Ascending aorta (tissue), 2 donors: ENCODE measurements at places on chromosomes 7 and 10. TPM values are rescaled to one million over a fixed set of nuclear protein-coding genes. Genes with fewer than 3 reads are reported as not detected.

DNA sequence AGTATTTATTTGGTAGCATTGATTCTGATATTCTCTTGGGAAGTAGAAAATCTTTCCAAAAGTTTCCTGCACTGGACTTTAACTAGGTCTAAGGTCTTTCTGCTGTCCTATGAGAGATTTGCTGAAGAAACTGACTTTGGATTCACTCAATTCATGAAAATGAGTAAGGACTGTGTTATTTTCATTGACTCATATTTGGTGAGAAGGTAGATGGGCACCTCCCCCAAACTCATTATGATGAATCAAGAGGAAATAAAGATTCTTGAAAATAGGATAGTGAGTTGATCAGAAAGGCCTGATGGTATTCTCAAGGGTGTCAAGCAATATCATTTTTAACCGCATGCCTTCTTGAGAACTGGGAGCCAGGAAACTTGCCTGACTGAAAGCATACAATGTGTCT lies 110.3 kb downstream of the RNF133 start:
- no peak overlapping the region for H3K27ac ChIP-seq
- DNase-seq: no peak
- H3K27me3 ChIP-seq: no peaks in the 10 kb centered on the region
- H3K36me3 ChIP-seq: no peaks in the 10 kb centered on the region

GRCh38 chr7:17710312-17710711 lies 230.0 kb downstream of the SNX13 start:
- no peaks in the 10 kb centered on the region for H3K4me1 ChIP-seq
- H3K27me3 ChIP-seq: no peaks in the 10 kb centered on the region
- no peak overlapping the region for H3K4me3 ChIP-seq
- DNase-seq: no peak
- no peak overlapping the region for H3K27ac ChIP-seq

GRCh38 chr7:69640925-69641594 lies 42.8 kb downstream of the AUTS2 start:
- H3K27me3 ChIP-seq: no peaks in the 10 kb centered on the region
- no peak overlapping the region for H3K27ac ChIP-seq
- H3K4me1 ChIP-seq: no peaks in the 10 kb centered on the region
- DNase-seq: no peak
- no peak overlapping the region for H3K4me3 ChIP-seq

DNA sequence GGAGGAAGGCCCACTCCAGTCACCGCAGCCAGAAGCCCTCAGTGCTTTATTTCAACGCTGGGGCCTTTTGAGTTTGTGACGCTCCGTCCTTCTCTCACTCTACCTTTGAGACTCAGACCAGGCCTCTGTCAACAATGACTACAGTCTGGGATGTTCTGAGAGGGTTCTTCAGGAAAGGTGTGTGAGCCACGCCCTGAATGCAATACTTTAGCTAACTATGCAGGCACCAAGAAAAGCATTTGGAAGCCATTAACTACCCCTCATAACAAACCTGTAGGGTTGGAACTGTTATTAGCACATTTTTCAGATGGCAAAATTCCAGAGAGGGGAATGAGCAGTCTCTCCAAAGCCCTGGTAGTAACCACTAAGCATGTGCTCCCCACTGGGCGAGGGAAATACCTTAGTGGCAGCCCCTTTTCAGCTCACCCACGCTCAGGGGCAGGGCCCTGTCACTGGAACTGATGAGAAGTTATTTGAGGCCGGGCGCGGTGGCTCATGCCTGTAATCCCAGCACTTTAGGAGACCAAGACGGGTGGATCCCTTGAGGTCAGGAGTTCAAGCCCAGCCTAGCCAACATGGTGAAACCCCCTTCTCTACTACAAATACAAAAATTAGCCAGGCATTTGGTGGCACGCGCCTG lies 5.7 kb upstream of the ARPC1B start:
- H3K4me1 ChIP-seq: no peaks in the 10 kb centered on the region
- no peaks in the 10 kb centered on the region for H3K27me3 ChIP-seq
- DNase-seq: no peak
- H3K36me3 ChIP-seq: peaks cover 36% of the 10 kb centered on the region

GRCh38 chr7:745431-746154 lies 18.5 kb upstream of the PRKAR1B start:
- H3K27ac ChIP-seq: no peak overlapping the region
- no peaks in the 10 kb centered on the region for H3K27me3 ChIP-seq
- no peak for DNase-seq
- H3K36me3 ChIP-seq: peaks cover 10% of the 10 kb centered on the region
- no peaks in the 10 kb centered on the region for H3K4me1 ChIP-seq
- H3K4me3 ChIP-seq: no peak overlapping the region

GRCh38 chr7:99669782-99670181 lies 10.0 kb downstream of the CYP3A5 start:
- no peak overlapping the region for H3K27ac ChIP-seq
- H3K4me1 ChIP-seq: no peaks in the 10 kb centered on the region
- DNase-seq: no peak
- H3K4me3 ChIP-seq: no peak overlapping the region

DNA sequence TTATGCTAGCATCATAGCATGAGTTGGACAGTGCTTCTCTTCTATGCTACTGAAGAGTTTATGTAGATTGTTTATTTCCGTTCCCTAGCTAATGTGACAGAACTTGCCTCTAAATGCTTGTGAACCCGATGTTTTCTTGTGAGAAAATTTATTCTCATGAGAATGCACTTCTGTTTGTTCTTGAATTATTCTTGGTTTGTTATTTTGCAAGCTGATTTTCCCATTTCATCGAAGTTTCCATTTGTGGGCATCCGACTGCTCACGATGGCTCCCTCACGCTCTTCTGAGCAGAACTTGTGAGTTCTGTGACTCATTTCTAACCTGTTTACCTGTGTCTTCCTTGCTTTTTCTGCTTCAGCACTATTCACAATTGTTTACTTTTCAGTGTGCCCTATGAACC lies 59.9 kb downstream of the WDFY4 start:
- H3K27me3 ChIP-seq: no peaks in the 10 kb centered on the region
- H3K27ac ChIP-seq: no peak overlapping the region
- no peak overlapping the region for H3K4me3 ChIP-seq
- DNase-seq: no peak

DNA sequence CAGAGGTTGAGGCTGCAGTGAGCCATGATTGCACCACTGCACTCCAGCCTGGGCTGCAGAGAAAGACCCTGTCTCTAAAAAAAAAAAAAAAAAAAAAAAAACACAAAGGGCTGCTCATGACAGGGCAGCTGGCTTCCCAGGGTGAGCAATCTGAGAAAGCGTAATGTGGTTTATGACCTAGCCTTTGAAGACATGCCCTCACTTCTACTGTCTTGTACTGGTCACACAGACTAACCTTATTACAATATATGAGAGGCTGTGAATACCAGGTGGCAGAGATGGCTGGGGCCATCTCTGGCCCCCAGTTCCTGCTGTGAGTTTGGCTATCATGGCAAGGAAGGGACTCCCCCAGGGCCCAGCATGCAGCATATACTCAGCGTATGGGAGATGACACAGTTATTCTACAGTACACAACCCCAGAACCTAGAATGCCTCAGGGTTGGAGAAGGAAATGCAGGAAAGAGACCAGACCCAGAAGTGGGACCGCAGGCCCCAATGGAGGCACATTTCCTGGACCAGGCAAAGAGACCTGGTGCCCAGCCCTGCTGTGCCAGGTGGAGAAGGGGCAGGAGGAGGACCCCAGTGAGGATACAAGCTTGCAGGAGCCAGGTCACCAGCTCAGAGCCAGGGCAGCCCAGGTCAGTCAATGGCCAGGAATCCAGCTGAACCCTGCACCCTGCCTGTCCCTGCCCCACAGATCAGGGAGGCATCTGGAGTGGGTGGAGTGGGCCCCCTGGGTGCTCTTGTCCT lies 26.3 kb downstream of the NPTX2 start:
- H3K4me1 ChIP-seq: no peaks in the 10 kb centered on the region
- no peaks in the 10 kb centered on the region for H3K36me3 ChIP-seq
- no peaks in the 10 kb centered on the region for H3K27me3 ChIP-seq
- H3K27ac ChIP-seq: no peak overlapping the region
- no peak overlapping the region for H3K4me3 ChIP-seq
- DNase-seq: no peak

- no peaks in the 10 kb centered on the region for H3K4me1 ChIP-seq
- no peaks in the 10 kb centered on the region for H3K27me3 ChIP-seq
- no peak overlapping the region for H3K4me3 ChIP-seq
- no peak overlapping the region for H3K27ac ChIP-seq
- no peak for DNase-seq
These were observed 2.0 kb downstream of the SOSTDC1 start for GRCh38 chr7:16463520-16463919.

DNA sequence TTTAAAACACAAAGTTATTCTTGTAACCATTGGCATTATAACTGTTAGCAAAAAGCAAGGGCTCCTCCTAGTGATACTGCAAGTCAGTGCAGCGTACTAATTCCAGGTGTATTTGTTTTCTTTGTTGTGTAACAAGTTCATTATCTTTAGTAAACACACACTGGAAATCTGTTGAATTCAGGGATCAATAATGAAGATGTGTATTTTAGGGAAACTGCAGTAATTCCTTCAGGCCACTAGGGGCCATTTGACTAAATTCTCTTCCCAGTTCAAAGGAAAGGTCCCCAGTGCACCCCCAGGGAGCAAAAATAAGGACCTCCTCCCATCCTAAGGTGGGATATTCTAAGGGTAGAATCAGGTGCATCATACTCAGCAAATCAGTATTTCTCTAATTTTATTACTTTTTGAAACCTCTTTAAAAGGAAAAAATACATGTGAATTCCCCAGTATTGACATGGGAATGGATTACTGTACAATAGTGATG lies 158.6 kb upstream of the LYZL1 start:
- no peak overlapping the region for H3K4me3 ChIP-seq
- H3K27ac ChIP-seq: no peak overlapping the region
- H3K36me3 ChIP-seq: no peaks in the 10 kb centered on the region
- no peak for DNase-seq

DNA sequence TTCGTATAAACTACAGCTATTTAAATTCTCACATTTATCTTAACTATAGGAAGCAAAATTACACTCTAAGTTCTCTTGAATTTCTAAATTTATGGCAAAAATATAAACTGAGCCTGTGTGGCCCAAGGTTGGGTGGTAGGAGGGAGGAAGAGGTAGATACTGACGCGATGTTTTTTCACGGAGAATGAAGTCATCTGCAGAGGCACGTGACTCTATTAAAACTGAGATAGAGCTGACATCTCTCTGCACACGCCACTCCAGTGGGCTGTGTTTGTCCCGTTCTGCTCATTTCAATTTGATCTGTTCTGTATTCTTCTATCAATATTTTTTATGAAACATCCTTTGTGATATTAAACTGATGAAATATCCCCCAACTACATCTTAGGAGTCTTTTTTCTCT lies 286.8 kb downstream of the DNAJB6 start:
- H3K4me1 ChIP-seq: no peaks in the 10 kb centered on the region
- DNase-seq: no peak
- H3K4me3 ChIP-seq: no peak overlapping the region

- no peaks in the 10 kb centered on the region for H3K27me3 ChIP-seq
- H3K36me3 ChIP-seq: no peaks in the 10 kb centered on the region
- H3K27ac ChIP-seq: no peak overlapping the region
- no peaks in the 10 kb centered on the region for H3K4me1 ChIP-seq
These were observed 937.1 kb downstream of the REEP3 start for GRCh38 chr10:64458306-64458705.

The KCNMA1 gene
- total RNA-seq: 28.6 TPM

The SH2D4B gene
- not detected for total RNA-seq

The GSTO2 gene
- total RNA-seq: not detected

The ZYX gene
- 320 TPM for total RNA-seq

The UNCX gene
- not detected for total RNA-seq
